CD4-positive, alpha-beta T cell treated with Interleukin-21 for 1 hour (primary cell): ENCODE measurements at places on chromosomes 6 and 20.
A peak's percentile ranks its signal among the peaks of the same experiment; 100 is the strongest.

DNA sequence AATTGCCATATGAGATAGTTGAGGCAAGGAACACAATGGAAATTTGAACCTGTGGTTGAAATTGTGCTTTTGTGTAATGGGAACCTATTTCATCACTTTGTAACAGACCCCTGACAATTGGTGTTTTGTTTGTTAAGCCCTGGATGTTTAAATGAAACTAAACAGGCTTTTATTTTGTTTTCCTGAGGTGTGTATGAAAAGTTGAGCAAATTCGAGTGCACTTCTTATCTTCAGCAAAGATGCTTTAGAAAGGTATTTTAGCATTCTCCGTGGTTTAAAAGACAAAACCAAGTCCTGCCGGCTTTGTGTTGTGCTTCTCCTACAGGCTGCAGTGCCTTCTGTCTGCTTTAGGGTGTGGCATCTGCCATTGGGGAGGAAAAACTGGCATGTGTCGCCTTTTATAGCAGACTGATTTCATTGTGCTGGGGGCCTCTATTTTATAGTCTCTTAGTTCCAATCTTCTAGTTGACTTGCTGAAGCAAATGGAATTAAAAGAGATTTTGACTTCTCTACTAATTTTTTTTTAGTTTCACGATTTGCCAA lies 2.2 kb upstream of the ARID1B start:
- DNase-seq, result no peak

- DNase-seq, result no peak
Observed at GRCh38 chr20:2599288-2600006, 53.0 kb upstream of the NOP56 start.

- no peak for DNase-seq
Observed at GRCh38 chr6:15462717-15463525, 199.9 kb downstream of the DTNBP1 start.

DNA sequence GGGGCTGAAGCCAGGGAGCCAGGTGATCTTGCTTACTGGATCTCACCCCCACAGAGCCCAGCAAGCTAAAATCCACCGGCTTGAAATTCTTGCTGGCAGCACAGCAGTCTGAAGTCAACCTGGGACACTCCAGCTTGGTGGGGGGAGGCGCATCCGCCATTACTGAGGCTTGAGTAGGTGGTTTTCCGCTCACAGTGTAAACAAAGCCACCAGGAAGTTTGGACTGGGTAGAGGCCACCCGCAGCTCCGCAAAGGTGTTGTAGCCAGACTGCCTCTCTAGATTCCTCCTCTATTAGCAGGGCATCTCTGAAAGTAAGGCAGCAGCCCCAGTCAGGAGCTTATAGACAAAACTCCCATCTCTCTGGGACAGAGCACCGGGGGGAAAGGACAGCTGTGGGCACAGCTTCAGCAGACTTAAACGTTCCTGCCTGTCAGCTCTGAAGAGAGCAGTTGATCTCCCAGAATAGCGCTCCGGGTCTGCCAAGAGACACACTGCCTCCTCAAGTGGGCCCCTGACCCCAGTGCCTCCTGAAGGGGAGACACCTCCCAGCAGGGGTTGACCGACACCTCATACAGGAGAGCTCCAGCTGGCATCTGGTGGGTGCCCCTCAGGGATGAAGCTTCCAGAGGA lies 206.3 kb upstream of the KHDRBS2 start:
- no peak for DNase-seq

GRCh38 chr6:24662236-24662635 lies 4.5 kb downstream of the TDP2 start:
- DNase-seq, result no peak

- no peak for DNase-seq
Observed at GRCh38 chr6:45026003-45026516, 302.1 kb upstream of the RUNX2 start.

DNA sequence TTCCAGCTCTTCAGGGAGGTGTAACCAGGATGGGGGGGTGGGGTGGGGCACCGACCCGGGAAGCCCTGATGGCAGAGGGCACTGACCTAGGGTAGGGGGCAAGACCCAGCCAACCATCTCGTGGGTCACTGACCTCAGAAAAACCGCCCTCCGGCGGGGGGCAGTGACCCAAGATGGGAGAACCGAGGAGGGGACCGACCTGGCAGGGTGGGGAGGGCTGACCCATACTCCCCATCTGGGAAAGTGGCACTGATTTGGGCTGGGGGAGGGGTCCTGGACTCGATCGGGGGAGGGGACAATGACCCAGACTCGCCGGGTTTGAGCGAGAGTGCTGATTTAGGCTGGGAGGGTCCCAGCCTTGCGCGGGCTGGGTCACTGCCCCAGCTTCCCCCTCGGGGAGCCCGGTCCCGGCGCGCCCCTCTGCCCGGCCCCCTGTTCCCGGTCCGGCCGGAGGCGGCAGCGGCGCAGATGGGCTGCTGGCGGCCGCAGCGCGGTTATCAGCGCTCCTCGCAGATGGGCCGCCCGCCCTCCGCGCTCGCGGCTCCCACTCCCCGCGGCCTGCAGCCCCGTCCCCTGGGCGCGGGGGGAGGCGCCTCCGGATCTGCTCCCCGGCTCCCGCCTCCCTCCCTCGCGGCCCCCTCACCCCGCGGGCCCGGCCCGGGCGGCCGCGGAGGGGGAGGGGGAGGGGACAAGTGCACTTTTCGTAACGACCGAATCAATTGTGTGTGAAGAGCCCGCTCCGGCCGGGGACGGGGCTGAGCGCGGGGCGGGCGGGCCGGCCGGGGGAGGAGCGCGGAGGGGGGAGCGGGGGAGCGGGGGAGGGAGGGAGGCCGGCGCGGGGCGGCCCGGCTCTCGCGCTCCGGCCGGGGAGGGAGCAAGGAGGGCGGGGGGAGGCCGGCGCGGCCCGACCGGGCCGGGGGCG lies 2.2 kb downstream of the NOL4L start:
- DNase-seq, result peak; percentile 37

- no peak for DNase-seq
Observed at GRCh38 chr20:43043887-43044286, 145.8 kb downstream of the PTPRT start.

GRCh38 chr6:55937951-55938690 lies 62.7 kb upstream of the BMP5 start:
- no peak for DNase-seq
